LHCN-M2 (cell line): ENCODE measurements at places on chromosomes 12 and 14.

- DNase-seq, result no peak
Measured at GRCh38 chr14:104879983-104880565, 15.0 kb downstream of the CEP170B start.

- peak; percentile 57 for DNase-seq
Measured at GRCh38 chr12:49288412-49288853, 6.5 kb upstream of the PRPH start.

DNA sequence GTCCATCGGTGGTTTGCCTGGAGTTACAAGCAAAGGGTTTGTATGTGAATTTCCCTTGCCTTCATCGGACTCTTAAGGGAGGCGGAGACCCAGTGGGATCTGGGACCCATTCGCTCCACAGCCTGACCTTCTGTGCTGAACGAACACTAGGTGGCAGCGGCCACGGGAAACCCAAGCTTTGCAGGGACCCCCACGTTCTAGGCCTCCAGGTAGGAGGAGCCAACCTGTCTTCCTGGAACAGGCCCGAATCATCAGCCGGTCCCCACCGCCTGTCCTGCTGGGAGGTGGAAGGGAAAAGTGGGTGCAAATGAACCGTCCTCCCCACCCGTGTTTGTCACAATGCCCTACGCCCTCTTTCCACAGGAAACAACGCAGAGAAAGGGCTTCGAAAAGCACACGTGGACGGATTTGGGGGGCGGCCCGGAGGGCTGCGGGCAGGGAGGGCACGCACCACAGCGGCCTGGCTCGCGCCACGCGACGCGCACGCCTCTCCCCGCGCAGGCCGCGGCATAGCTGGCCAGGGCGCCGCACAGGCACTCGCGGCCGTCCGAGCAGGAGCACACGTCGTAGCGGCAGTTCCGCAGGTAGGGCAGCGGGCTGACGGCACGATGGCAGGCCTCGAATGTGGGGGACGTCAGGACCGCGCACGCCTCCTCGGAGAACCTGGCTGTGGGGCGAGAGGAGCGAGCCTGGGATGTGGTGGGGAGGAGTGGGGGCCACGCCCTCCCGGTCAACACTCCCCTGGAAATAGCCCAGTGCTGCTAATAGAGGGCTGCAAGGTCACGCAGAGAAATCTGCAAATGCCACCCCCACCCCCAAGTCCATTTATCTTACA, 67.8 kb downstream of the VWF start:
- DNase-seq, result no peak

- no peak for DNase-seq
Measured at GRCh38 chr14:58439476-58439875, 12.0 kb downstream of the KIAA0586 start.

- no peak for DNase-seq
Measured at GRCh38 chr14:63240221-63240620, 36.0 kb downstream of the RHOJ start.

- peak; percentile 89 for DNase-seq
Measured at GRCh38 chr14:52791223-52792096, at the start of gene GNPNAT1. GNPNAT1 (minus strand) TSS chr14:52791607; CDS start chr14:52784650, 6,957 bp downstream.

DNA sequence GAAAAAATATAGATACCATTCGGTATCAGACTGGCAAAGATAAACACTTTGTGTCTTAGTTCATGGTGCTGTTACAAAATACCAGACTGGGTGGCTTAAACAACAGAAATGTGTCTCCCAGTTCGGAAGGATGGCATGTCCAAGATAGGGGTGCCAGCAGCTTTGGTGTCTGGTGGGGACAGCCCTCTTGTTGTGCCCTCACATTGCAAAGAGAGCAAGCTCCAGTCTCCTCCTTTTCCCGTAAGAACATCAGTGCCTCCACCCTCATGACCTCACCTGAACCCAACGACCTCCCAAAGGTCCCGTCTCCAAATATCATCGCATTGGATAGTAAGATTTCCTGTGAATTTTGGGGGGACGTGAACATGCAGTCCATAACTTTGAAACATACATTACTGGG, 12.4 kb downstream of the ZBTB42 start:
- DNase-seq, result no peak

GRCh38 chr14:60618241-60618640, 31.0 kb downstream of the SIX1 start:
- DNase-seq, result no peak

DNA sequence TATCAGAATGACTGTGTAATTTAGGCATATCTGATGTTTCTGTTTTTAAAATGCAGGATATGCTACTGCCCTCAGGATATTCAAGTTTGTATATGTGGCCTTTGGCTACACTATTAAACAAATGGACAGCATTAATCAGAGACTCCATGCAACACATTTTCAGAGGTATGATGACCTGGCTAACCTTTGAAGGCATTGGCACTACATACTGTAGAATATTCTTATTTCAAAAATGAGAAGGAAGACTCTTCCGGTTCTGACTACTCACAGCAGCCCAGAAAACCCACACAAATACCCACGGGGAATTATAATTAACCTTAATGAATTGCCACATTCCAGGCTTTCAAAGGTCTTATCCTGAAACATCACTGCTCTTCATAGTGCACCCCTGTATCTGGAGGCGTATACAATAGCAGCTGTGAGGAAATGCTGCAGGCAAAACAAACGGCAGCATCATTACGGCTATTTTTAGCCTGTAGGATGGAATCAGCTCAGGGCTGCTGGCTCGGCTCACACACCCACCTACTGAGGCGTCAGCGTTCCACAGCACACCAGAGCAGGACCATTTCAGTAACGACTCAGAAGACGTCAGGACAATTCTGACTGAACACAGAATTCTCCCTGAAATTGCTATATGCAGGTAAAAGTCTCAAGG, 648.5 kb downstream of the RPS29 start:
- no peak for DNase-seq

GRCh38 chr12:3632754-3633153, 120.2 kb downstream of the CRACR2A start:
- no peak for DNase-seq

DNA sequence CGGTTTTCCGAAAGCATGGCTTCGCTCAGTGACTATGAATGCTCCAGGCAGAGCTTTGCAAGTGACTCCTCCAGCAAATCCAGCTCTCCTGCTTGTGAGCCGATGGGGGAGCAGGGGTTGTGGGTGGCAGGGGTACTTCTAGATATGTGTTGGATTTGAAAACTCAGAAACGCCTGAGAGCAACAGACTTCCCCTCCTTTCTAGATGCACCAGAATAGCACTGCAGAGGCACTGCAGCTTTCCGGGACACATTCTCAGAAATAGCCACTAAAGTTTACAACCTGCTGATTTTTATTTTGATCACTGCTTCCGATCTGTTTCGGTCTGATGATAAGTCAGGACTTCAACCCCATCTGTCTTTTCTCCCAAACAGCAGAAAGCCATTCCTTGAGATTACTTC, 8.6 kb downstream of the TCP11L2 start:
- no peak for DNase-seq

GRCh38 chr12:127257366-127257935, 1009.5 kb upstream of the TMEM132C start:
- DNase-seq, result no peak

DNA sequence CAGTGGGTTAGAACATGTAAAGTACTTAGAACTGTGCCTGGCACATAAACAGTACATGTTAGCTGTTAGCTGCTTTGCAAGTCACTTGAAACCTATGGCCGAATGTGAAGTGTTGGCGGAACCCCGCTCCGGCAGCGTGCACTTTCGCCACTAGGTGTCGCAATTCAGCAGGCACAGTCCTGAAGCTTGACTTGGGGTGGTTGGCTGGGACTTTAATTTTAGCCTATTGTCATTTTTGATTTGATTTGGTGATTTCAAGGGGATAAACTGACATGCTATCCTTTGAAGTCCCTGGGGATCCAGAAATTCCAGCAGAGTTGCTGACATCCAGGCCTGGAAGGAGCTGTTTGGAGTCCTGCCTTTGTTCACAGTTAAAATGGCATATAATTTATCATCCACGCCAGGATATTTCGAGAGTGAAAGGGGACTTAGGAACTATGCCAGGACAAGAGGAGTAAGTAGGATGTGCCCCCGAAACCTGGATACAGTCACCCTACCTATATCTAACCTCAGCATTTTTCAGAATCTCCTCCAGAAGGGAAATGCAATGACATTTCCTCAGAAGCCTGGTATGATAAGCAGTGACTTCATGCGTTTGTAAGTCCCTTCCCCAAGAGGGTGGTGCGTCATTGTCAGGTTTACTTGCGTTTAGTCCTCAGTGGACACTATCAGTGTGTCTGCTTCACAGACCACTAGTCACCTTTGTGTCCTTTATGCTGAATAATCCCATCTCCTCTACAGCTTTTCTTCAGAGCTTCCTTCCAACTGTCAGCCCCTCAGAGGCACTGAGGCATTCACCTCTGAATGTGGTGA, 3.5 kb upstream of the TSPAN9 start:
- DNase-seq, result peak; percentile 76

DNA sequence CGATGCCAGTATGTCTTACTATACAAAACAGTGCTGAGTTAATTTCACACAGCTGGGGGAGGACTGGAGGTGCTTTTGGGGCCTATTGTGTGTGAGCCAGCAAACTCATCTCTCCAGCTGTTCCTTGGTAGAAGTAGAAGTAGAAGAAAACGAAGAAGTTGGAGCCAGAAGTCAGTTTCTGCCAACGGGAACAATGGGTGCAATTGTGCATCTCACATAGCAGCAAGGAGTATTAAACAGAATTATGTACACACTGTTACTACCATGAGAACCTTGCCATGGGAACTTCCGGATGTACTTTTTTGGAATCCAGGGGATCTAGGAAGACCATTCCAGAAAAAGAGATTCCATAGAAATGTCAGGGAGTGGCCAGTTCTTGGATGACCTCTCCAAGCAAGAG, 88.6 kb downstream of the VCPKMT start:
- DNase-seq, result no peak

DNA sequence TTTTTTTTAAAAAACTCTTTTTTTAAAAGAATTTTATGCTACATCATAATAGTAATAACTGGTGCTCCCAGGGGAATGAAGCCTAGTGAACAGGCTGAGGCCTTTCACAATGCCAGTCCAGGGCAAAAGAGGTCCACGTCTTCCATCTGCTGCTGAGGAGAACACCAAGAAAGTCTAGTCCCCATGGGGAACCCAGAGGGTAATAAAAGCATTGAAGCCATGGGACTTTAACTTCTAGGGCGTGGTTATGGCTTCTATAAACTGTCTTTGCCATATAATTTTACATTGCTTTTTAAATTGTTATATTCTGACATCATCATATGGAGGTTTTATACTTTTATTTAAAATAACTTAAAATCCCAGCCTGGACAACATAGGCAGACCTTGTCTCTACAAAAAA, 64.3 kb downstream of the SLC16A7 start:
- no peak for DNase-seq

DNA sequence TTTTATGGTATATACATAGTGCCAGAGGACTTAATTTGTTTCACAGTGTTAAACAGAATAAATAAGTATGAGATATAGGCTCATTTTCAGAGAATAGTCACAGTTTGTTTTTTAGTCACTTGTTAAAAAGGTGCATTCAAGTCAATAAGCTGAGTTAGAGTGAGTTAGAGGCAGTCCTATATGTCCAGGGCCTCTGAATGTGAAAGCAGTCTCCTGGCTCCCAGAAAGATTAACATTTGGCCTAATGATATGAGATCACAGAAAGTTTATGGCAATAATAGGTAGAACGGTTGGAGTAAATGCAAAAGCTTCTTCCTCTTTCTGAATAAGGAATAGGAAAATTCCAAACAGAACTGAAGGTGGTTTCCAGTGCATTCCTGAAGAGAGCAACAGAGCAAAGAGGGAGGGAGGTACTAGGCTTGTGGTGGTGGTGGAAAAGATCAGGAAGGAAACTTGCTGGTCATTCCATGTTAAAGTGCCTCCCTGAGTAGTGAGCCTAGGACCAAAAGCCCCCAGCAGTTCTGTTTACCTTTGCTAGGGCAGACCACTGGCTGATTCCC, 54.4 kb downstream of the SLC38A4 start:
- peak; percentile 58 for DNase-seq

DNA sequence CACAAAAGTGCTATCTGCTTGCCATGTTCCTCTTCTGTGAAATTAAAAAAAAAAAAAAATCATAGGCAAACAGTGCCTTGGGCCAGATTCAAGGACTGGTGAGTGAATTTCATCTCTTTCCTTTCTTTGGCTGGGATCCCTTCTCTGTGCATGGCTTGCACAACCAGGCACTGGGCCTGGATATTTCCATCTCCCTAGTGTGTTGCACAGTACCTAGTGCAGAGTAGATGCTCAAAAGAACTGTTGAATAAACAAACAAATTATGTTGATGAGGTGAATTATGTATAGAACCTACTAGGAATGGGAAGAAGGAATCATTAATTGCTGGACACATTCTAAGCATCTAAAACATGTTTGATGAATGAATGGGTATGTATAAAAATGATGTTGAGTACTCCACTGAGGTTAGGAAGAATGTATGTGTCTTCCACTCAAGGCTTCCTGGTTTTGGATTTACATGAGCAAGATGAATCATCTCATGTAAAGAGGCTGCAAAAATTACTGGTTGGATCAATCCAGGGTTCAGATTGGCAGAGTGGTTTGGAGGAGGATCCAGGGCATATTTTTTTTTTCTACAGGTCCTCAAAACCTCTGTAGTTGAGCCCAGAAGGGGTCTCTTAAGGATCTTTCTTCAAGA, 93.2 kb downstream of the EMP1 start:
- DNase-seq, result no peak

DNA sequence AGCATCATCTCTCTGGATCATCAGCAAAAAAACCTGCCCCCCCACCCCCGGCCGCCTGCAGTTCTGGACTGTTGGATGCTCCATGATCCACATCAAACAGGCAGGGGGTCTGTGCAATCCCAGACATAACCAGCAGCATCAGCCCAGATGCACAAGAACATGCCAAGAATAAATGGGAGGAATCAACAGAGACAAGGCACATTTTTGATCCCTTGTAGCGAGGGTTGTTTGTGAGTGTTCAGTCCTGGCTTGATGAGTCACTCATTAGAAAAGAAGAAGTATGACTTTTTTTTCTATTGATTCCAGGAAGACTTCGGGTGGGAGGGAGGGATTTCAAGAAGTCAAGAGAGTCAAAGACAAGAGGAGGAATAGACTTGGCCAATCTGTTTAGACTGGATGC, 244.2 kb downstream of the KSR2 start:
- no peak for DNase-seq

DNA sequence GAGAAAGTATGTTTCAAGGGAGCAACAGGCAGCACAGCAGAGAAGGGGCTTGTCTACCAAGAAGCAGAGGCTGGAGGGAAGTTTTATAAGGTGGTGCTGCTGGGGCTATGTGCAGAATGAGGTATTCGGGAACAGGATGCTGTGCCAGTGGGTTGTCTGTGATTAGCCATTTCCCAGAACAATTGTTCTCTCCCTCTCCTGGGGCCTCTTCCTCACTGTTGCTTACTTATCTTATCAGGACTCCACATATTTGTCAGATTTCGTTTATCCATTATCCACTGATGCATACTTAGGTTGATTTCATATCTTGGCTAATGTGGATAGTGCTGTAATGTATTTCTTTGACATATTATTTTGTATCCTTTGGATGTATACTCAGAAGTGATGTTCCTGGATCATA, 195.1 kb upstream of the RTL1 start:
- no peak for DNase-seq
